ENCODE measurements at places on chromosomes 3 and 15.

- no peak for DNase-seq
These were observed 162.6 kb downstream of the IL1RAP start for GRCh38 chr3:190676481-190676880.

- no peak for DNase-seq
These were observed 36.5 kb downstream of the GNB4 start for GRCh38 chr3:179414804-179415203.

DNA sequence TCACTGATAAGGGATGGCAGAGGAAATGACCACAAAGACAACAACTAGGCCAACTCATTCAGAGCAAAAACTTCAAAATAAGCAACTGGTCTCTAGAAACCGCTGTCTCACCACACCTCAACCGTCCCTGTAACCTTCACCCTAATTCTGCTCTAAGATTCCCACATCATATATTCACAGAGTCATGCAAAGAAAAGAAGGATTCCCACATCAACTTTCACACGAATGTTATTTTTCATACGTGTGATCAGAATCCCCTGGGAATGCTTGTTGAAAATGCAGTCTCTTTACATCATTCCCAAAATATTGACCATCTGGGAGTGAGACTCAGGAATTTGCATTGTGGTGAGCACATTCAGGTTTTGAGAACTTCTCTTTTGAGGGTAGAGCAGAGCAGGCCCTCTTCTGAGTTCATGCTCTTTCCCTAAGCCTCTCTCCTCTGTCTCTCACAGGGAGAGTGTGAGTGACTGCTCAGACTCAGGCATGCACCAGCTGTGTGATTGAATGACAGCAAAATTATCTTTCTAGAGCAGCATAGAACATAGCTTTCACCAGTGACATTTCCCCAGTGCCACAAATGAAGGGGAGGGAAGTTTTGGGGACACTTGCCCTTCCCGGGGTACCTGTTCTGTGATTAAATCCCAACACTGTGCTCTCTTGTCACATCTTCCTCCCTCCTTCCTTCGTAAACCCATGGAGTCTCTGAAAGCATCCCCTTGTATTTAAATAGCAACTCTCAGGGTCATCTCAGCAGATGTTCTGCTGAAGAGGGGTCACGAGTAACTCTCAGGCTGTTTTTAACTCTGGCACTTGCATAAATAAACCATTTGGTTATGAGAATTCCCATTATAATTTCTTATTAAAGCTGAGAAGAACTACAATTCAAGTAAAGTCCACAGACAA, 170.9 kb downstream of the PLCL2 start:
- peak; percentile 45 for DNase-seq

- no peak for DNase-seq
These were observed 179.2 kb downstream of the CLSTN2 start for GRCh38 chr3:140113996-140114788.

- no peak for DNase-seq
These were observed 31.9 kb upstream of the CFAP161 start for GRCh38 chr15:81101894-81102815.

DNA sequence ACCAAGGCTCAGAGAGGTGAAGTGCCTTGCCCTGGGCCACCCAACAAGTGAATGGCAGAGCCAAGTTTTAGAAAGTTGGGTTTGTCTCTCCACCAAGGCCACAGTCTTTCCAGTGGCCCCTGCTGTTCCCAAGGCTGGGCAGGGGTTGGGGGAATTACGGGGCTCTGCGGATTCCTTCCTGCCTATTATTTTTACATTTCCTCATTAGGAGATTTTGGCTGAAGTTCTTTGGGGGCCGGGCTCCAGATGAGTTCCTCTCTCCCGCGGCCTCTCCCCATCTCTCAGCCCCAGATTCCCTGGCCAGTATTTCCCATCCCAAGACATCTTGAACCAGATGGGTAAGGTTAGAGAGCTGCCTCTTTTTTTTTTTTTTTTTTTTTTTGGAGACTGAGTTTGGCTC, 44.0 kb upstream of the SMAD6 start:
- DNase-seq = no peak

- no peak for DNase-seq
These were observed 75.6 kb downstream of the ST6GAL1 start for GRCh38 chr3:187005827-187006481.

DNA sequence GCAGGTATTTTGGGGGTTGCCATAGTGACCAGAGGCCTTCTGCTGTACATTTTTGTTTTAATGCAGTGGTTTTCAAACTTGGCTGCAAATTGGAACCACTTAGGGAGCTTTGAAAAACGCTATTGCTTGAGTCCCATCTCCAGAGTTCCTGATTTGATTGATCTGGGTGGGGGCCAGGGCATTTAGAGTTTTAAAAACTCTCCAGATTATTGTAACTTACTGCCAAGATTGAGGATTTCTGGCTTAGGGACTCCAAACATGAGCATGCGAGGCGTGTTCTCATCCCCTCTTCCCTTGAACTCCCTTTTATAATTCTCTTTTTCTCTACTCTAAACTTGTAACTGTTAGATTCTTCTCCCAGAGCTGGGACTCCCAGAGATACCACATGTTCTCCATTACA, 340.8 kb upstream of the SUCLG2 start:
- DNase-seq = no peak

DNA sequence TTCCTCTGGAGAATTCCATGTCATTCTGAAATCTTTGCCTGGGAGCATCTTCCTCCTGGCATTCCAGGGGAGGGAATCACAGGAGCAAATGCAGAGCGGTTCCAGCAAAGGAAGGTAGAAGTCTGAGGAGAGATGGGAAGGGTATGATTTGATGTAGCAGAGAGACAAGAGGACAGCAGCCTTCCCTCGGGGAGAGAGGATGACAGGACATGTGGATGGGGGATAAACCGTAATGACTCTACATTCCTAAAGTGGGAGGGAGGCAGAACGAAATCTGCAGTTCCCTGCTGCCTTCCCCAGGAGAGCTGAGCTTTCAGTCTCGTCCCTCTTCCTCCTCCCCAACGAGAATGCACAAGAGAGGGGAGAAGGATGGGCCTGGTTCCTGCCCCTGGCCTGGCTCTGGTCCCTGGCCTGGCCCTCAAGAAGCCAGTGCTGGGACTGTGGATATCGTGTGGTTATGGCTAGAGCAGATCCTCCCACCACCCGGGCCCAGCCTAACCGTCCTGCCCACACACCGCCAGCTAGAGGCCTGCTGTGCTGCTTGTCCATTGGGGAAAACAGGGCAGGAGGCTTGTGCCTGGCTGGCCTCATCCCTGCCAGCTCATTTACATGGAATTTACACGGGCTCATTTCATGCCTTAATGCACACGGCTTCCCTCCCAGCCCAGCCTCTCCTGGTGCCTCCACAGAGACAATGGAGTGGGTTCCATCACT, 26.6 kb downstream of the SEMA7A start:
- peak; percentile 82 for DNase-seq

Data from fibroblast of gingiva (primary cell).